ENCODE measurements at places on chromosomes 5 and 9.

DNA sequence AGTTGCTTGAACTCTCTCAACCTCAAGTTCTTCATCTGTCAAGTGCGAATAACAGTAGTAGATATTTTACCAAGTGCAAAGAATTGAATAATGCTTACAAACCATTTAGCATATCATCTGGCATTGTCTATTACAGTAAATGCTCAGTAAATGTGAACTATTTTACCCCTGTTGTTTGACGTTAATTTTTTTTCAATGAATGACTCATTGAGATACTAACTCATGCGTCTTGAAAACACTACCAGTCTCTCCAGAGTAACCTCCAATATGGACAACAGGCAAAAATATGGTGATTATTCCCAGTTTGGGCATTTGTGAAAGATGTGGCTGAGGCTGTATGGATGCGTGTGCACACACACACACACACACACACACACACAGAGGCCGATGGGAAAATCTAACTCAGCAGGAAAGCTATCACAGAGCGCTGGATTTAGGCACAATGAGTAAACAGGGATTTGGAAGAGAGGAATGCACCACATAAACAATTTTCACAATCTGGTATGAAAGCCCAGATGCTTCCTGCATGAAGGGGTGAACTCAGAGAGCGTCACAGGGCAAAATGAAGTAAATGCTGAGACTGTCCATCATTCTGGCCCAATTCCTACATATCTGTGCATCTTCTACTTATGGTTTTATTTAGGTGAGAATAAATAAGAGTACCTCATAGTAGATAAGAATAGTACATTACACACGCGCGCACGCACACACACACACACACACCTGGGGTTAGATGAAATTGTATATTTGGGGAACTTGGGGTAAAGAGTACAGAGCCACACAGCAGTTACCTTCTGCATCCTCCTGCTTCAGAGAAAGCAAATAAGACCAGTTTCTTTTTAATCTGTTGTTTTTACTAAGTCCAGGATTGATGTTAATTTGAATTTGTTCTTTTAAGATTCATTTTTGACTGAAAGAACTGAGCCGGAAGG, 128.7 kb downstream of the PALM2AKAP2 start:
- DNase-seq = no peak

DNA sequence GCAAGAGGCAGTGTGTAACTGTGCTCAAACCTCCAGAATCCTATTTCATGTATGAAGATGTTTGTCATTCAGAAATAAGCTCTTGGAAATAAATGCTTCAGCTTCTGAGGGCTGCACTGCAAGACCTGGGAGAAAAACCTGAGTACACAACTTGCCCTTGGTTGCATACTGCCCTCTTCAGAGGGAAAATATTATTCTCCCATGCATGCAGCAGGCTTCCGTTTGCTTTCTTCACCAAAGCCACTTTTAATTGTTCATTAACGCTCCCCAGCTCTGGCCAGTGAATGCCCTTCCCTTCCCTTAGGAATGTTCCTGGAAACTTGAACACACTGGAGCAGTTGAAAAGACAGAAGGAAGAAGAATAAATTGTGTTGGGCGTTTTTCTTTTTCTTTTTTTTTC, 2.5 kb upstream of the WHRN start:
- DNase-seq = no peak

- no peak for DNase-seq
Measured at GRCh38 chr5:1104327-1105006, 7.4 kb downstream of the SLC12A7 start.

DNA sequence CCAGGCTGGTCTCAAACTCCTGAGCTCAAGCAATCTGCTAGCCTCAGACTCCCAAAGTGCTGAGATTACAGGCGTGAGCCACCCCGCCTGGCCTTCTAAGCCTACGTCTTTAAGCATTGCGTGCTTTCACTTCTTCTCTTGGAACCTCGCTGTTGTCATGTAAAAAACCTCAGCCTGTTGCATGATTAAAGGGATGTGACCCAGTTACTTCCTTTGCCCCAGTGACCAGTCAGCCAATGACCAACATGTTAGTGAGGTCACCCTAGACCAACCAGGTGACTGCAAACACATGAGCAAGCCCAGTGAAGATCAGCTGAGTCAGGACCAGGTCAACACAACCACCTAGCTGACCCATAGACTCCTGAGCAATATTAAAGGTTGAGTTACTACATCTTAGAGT, 10.5 kb downstream of the KIF4B start:
- no peak for DNase-seq

- no peak for DNase-seq
Measured at GRCh38 chr5:159886296-159886695, 30.0 kb upstream of the ADRA1B start.

- no peak for DNase-seq
Measured at GRCh38 chr9:107675351-107676259, 186.0 kb upstream of the KLF4 start.

DNA sequence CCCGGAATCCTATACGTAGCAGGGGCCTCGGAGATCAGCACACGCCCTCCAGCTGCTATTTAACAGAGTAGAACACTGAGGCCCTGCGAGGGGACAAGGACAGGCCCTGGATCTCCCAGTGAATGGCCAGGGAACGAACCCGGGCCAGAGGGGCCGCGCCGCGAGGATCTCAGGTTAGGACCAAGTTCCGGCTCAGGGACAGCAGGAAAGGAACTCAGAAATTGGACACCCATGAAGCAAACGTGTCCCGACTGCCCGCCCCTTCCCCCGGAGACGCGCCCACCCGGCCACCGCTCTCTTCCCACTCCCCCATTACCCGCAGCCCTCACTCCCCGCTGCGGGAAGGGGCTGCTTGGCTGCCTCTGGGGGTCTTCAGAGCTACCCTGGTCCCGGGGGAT, 1.0 kb upstream of the FOXE1 start:
- DNase-seq = no peak

GRCh38 chr9:91243029-91243428, 118.7 kb downstream of the AUH start:
- no peak for DNase-seq

DNA sequence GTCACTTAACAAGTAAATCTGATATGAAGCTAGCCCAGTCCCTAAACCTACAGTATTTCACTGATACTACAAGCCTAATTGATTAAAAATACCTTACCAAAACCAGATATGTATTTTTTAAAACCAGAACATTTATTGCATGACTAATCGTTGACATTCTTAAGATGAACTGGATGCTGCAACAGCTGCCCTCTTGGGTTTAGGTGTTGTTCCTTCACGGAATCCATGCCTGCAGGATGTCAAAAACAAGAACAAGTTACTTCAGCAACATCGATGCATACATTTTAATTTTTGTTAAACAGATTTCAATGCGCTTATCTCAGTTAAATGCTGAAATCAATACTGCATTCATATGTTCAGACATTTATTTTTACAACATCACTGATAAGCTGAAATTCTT, 2.7 kb downstream of the RPL37 start:
- no peak for DNase-seq

DNA sequence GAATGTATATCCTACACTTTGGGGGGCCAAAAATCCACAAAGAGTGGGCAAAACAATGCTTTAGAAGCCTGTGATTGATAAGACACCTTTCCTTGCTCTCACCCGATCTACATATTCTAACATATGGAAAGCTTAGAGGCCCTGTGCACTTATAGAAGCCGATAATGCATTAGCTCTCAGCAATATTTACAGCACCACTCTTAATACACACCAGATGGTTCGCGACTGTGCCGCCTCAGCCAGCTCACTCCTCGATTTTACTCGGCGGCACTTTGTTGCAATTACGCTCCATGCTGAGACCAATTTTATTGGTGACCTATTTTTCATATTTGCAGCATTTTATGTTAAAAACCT, 18.8 kb downstream of the NR2F1 start:
- DNase-seq = no peak

GRCh38 chr9:125541840-125542243, 165.2 kb downstream of the MAPKAP1 start:
- DNase-seq = no peak

DNA sequence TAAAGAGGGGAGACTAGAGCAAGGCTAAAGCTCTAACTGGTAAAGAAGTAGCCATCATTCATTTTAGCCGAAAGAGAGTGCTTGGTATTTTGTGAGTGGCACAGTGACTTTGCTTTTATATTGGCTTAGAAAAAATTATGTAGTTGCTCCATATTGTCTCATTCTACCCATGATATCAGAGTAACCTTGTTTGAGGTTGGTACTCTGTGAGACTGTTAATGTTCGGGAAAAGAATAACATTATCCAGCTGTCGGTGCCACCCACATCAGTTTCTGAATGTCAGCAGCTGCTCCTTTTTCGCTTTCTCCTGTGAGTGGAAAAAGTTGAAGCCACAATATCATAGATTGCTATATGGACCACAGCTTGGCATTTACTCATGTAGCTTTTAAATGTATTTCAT, 376.4 kb upstream of the KCNN2 start:
- no peak for DNase-seq

DNA sequence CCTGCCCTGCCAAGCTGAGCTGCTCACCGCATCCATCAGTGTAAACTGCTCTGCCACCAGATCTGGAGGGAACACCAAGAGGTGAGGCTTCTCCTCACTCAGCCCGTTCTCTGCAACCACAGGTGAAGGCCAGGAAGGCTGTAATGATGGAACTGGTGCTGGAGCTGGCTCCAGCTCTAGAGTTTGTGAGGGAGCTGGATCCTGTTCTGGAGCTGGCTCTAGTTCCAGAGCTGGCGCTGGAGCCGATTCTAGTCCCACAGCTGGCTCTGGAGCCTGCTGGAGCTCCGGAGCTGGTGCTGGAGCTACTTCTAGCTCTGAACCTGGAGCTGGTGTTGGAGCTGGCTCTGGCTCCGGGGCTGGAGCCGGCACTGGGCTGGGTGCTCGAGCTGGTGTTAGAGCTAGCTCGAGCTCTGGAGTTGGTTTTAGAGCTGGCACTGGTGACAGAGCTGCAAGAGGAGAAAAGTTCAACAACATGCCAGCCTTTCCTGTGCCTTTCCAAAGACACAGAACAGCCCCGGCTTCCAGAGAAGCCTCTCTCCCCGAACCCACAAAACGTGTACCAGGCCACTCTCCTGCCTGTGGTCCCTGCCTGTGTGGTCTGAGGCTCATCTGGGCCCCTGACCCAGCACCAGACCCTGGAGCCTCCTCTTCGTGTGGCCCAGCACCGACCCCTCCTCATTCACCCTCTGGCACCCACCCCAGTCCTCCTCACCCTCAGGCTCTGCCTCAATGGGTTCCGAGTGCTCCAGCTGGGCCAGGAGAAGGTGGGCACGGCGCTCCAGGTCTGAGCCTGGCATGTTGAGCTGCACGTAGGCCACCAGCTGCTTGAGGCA, 12.9 kb downstream of the RALGDS start:
- DNase-seq = no peak

- DNase-seq = no peak
Measured at GRCh38 chr9:98172604-98173003, 19.8 kb downstream of the CORO2A start.

GRCh38 chr9:69192214-69192613, 18.1 kb downstream of the TJP2 start:
- DNase-seq = no peak

DNA sequence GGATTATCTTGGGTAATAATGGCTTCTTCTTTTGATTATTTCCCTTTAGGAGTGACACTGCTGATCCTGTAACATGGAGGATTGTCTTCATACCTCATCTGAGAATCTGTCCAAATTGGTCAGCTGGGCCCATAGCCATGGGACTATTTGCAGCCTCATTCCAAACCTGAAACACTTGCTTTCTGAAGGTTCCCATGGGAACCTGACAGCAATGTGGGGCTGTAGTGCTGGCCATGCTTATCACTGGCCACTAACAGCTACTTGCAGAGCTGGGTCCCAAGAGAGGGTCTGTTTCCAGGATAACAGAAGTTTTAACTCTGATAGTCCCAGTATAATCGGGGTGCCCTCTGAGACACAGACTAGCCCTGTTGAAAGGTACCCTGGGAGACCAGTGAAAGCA, 87.4 kb downstream of the KIAA1958 start:
- no peak for DNase-seq

DNA sequence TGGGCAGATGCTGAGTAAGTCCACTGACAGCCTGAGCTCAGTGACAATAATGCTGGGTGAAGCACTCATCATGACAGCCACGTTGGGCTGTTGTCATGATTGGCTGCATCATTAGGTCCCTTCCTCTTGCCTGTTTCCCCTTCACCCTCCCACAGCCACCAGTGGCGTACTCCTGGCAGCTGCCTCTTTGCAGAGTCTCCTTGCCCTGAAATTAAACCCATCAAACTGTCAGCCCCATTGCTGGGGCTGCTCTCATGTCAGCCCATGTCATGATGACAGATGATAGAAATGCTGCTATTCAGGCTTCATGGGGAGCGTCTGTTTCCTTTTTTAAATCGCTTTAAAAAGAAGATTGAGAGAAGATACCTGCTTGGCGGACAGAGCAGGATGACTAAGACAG, 327.4 kb downstream of the AGTPBP1 start:
- DNase-seq = no peak

DNA sequence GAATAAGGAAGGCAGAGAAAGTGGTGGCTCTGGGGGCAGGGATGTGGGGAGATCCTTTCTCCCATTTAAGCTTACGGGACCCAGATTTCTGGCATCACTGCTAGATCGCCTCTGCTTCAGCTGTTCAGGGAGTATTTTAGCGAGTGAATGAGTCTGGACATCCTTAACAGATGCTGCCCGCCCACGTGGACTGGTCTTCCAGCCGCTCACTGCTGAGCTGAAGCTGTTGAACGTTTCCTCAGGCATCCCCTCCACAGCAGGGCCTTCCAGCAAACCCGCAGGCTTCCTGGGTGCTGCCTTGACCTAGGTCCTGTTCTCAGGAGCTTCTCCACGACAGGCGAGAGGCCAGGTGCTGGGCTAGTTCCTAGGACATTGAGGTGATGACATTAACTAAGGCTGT, 144.4 kb upstream of the EFNA5 start:
- DNase-seq = no peak

DNA sequence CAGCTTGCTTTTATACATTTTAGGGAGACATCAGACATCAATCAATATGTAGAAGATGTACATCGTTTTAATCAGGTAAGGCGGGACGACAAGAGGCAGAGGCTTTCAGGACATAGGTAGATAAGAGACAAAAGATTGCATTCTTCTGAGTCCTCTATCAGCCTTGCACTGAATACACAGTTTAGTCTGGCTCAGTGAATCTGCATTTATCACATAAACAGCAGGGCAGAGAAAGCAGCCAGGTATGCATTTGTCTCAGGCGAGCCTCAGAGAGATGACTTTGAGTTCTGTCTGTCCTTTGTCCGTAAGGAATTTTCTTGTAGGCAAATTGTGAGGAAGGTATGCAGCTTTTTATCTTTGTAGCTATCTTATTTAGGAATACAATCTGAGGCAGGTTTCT, 202.8 kb upstream of the TAS2R1 start:
- no peak for DNase-seq

DNA sequence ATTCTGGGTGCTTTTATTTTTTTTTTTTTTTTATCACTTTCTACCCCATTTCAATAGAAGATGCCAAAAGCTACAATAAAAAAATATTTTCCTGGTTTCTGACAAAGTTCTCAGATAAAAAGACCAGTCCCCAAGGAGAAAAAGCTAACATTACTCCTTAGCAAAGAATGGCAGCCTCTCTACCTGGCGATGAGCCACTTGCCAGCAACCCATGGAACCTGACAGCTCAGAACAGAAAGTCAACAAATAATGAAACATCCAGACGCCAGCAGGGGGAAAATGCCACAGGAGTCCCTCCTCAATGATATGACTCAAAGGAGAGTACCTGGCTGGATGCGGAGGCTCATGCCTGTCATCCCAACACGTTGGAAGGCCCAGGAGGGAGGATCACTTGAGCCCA, 123.2 kb downstream of the MYO10 start:
- no peak for DNase-seq

- no peak for DNase-seq
Measured at GRCh38 chr9:92245005-92245797, 48.3 kb downstream of the IARS1 start.

All from stimulated activated CD4-positive, alpha-beta T cell treated with anti-CD3 and anti-CD28 coated beads, Interleukin-1b, Interleukin-23, amount 100 ng/mL, for 24 hours (primary cell).